HTR-8/SVneo (cell line): ENCODE measurements at places on chromosomes 4 and X.
A peak's percentile ranks its signal among the peaks of the same experiment; 100 is the strongest.

GRCh38 chr4:189510601-189511000, 430.1 kb upstream of the FRG1 start:
- no peak for DNase-seq

GRCh38 chrX:119222932-119223331, 13.2 kb upstream of the PGRMC1 start:
- DNase-seq = no peak

GRCh38 chrX:70755850-70756249, 152.7 kb downstream of the TEX11 start:
- no peak for DNase-seq

DNA sequence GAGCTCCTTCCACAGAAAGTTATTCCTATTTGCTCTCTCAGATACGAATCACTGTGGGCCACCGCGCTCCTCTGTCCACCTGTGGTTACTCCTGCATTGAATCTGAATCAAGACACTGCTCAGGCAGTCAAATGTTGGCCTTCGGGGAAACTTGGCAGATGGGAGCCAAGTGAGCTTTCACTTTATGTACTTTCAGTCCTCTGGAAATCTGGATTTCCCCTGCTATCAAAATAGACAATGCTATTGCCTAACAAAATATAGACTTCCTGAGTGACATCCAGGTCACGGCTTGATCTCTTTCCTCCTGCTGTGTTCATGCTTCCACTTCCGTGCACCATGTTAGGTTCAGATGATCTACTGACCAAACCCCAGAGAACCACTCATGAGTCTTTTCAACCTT, 43.8 kb downstream of the FHL1 start:
- no peak for DNase-seq

- no peak for DNase-seq
Measured at GRCh38 chrX:35919536-35920309, at the start of gene CFAP47. TSS of gene CFAP47 (plus strand) at chrX:35919734. CDS start at chrX:35919800, 66 bp downstream.

DNA sequence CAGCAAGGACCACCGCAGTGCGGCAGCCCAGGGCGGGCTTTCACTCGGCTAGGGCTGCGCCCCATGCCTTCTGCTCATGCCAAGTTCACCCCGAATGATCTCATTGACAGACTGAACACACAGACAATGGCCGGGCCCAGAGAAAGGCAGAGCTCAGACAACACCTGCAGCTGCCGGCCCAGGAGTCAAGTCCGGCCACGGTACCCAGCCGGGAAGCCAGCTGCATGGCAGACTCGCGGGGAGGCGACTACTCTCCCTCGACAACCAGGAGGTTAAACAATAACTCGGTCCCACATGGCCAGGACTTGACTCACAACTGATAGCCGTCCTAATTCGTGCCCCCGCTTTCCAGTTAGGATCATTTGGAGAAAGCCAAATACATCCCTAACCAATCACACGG, 50.4 kb downstream of the ABLIM2 start:
- no peak for DNase-seq

GRCh38 chr4:81213671-81214070, 1.4 kb downstream of the PRKG2 start:
- DNase-seq = no peak

DNA sequence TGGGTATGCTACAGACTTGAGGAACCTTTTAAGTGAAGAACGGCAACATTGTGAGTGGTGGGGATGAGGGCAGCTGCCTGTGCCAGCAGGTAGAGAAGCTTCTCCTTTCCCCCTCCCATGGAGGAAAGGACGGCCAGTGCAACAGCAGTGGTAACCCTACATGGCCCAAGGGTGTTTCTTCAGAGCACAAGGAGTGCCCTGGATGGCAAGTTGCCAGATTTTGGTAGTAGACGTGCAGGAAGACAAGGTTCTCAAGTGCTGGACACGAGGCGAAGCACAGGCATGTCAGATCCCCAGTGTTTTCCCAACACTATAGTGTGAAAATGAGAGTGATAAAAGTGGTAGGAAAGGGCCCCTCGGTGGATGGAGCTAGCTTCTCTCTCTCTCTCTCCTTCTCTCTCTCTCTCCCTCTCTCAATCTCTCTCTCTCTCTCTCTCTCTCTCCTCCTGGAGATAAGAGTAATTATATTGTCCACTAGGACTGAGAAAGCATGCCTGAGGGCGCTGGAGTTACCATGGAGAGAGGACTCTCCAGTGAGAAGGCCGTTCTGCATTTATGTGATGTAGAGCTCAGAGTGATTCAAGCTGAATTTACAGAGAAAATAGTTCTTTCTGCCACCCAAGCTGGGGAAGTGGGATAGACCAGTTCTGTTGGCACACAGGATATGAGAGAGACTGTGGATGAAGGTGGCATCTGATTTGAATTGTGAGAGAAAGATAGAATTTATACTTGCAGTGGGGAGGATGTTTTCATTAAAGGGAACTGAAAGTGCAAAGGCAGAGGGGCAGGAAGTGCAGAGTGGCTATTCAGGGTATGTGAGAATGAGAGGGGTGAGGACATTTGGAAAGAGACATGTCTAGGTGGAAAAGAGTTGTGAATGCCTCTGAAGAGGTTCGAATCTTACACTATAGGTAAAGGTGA, 25.7 kb upstream of the TRPC3 start:
- DNase-seq = no peak

DNA sequence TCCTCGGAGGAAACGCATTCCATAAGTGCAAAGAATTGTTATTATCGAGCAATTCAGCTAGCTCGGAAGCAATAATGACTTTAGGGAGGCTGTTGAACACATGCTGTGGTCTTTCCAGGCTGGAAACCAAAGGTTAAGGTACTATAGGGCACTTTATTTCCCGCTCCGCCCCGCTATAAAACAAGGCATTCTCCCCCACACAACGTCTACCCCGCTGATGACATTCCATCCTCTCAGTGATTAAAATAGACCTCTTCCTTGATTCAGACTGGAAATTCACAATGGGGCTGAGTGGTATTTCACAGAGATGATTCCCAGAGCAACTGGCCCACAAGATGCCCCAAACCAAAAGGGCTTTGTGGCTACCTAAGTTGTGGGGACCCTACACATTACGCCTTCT, 196.4 kb downstream of the STIM2 start:
- no peak for DNase-seq

GRCh38 chr4:22504922-22505321, 10.9 kb downstream of the ADGRA3 start:
- no peak for DNase-seq

- DNase-seq = no peak
Measured at GRCh38 chr4:38489924-38490639, 173.9 kb upstream of the KLF3 start.

DNA sequence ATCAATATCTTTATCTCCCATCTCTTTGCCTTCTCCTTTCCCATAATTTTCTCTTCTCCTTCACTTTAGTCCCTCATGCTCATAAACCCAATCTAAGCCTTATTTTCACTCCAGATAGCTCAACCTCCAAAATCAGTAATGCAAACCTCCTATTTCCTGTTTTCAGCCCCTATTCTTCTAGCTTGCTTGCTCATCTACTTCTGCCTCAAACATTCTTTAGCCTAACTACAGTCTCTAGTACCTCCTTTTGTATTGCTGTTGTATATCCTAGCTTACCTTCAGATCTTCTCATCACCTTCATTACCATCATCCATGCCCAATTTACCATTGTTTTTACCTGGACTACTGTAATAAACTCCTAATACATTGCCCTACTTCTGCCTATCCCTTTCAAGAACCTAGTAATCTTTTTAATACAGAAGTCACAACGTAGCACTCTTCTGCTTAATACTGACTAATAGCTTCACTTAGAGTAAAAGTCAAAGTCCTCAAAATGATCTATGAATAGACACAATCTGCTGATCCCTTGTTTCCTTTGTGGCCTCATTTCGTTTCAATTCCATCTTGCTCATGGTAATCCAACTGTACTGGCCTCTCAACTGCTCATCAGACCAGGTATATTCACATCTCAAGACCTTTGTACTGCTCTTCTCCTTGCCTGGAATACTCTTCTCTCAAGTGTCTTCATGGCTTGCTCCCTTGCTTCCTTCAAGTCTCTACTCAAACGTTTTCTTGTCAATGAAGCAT, 123.4 kb downstream of the FAM13A start:
- no peak for DNase-seq

DNA sequence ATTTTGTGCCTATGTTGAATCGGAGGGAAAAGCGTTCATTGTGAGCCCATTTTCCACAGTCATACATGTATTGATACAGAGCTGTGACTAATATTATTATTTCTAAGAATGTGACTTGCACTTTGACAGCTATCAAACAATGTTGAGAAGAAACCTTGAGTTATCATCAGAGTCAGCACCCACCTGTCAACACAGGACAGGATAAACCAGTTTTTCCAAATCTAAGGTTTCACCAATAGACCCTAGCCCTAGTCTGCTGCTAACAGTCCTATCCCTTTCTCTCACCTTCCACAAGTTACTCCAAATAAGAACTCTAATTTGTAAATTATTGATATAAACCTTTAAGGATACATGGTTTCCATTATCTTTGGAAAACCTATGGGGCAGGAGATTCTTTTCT, 47.7 kb upstream of the DHX15 start:
- no peak for DNase-seq

GRCh38 chr4:158624889-158625478, 46.7 kb downstream of the C4orf46 start:
- peak; percentile 31 for DNase-seq

DNA sequence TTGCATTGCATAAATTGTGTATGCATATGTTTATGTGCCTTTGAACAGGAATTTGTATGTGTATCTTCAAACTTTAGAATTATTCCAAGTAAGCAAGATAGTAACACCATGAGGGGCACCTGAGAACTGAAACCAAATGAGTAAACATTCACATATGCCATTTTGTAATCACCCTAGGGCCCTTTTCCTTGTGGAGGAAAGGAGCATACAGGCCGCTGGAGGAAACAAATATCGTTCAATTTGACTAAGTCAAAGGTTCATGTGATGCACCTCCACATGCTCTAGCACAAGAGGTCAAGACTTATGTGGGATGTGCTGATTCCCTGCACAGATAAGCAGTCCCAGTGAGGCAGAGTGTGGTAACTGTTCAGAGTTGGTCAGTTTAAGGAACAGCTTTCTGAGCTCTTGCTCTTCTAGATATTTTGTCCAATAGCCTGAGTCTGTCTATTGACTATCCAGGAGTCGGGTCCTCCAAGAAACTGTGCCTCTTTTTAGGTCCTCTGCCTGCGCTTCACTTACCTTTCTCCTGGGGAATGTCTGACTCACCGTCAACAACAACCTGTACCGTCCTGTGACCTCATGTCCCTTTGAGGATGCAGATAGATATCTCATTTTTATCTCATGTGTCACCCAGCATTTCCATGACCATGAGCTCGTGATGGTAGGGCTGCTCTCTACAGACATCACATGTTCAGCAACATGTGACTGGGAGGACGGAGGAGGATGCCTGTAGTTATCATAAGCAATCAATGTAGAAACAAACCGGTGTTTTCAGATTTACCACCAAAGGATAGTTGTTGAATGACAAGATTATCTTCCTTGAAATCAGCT, 196.9 kb downstream of the NWD2 start:
- no peak for DNase-seq

DNA sequence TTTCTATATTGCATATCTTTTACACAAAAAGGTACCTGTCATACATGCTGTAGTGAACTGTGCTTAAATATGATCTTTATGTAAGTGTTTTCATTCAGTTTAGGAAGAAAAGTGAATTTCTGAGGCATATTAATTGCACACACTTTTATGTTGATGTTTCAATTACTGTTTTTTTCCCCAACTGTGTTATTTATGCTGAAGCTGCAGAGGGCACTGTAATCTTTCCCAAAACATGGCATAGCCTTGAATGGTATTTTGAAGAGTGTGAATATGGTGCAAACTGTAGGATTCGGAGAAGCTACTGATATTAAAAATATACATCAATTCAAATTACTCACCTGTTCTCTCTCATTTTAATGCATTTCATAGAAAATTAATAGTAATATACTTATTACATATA, 6.0 kb upstream of the CENPE start:
- DNase-seq = no peak

DNA sequence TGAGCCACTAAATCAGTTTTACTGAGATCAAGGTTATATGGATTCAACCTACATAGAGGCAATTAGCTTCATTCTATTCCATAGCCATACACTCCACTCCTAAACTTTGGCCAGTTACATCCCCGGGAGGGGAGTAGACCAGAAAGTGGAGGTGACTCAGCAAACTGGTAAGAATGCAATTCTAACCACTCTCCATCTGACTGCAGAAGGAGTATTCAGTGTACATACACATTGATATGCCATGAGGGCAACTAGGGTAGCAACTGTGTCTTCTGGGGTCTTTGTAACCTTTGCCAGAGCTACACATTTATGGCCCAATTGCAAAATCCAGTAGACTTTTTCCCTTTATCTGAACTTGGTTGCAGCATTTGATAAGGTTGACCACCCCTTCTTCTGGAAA, 7.6 kb downstream of the SLC25A43 start:
- no peak for DNase-seq

GRCh38 chr4:169215656-169216055, 55.1 kb downstream of the SH3RF1 start:
- DNase-seq = no peak

GRCh38 chr4:36243355-36244256, 708 bp downstream of the ARAP2 start:
- DNase-seq = peak; percentile 33

- DNase-seq = no peak
Measured at GRCh38 chrX:43679778-43680177, 23.7 kb downstream of the MAOA start.

DNA sequence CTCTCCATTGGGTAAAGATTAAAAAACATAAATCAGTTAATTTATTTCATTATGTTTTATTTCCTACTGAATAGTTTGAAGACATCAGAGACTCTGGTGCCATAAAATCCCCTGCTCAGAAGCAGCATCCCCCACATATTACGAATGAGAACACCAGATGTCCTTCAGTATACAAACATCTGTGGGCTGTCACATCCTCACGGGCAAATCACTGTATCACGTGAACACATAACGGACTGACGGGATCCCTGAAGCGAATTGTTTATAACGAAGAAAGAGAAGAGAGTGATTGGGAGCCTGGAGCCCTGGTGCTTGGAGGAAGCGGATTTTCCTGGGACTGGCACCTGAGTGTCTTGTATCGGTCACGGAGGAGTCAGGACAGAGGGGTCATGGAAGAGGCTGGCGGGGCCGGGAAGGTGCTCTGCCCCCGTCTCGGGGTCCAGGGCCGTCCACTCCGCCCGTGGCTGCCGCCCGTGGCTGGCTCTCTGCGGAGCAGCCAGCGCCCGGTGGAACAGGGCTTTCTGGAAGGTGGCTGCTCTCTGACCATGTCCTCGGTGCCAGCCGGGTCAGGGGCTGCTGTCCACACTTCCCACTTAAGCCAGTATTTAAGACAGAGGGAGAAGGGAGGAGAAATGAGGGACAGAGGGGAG, 452.7 kb upstream of the FAT1 start:
- DNase-seq = no peak
